Spinal cord (tissue), 10 donors: ENCODE measurements at places on chromosomes 16 and 17.

DNA sequence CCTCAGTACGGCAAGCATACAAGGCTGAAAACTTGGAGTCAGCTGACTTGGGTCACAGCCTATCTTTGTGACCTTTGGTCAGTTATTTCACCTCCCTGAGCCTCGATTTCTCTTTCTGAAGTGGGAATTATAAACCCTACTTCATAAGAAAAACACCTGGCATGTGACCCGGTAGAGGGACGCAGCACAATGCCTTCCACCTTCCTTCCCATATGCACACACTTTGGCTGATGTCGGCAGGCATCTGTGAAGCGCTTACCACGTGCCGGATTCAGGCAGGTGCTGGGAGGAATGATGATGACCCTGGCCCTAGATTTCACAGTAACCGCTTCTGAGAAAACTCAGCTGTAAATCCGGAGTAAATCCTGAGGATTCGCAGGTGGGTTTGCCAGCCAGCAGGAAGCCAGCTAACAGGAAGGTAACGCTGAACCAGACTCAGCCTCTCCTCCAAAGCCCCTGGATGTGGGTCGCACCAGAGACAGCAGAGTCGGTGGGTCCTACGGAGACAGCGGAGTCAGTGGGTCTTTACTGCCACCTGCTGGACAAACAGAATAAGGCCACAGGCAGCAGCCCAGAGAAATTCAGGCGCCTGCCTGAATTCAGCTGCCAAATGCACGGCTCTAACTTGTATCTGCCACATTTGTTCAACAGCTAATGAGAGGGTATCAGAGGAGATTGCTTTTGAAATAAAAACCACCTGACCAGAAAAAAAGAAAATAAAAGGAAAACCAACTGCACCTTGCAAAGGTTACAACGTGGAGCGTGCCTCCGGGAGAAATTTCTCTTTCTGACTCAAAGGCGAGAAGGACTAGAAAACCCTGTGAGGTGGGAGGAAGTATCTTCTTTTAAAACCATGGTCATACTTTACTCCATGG is 16.6 kb downstream of the COPRS start:
- peaks cover 14% of the 10 kb centered on the region for H3K4me1 ChIP-seq
- H3K27me3 ChIP-seq, result no peaks in the 10 kb centered on the region
- DNase-seq, result peak; percentile 95

GRCh38 chr16:72236866-72237265 is 64.9 kb upstream of the PMFBP1 start:
- no peaks in the 10 kb centered on the region for H3K27me3 ChIP-seq
- no peak overlapping the region for H3K27ac ChIP-seq
- no peaks in the 10 kb centered on the region for H3K36me3 ChIP-seq
- DNase-seq, result no peak

DNA sequence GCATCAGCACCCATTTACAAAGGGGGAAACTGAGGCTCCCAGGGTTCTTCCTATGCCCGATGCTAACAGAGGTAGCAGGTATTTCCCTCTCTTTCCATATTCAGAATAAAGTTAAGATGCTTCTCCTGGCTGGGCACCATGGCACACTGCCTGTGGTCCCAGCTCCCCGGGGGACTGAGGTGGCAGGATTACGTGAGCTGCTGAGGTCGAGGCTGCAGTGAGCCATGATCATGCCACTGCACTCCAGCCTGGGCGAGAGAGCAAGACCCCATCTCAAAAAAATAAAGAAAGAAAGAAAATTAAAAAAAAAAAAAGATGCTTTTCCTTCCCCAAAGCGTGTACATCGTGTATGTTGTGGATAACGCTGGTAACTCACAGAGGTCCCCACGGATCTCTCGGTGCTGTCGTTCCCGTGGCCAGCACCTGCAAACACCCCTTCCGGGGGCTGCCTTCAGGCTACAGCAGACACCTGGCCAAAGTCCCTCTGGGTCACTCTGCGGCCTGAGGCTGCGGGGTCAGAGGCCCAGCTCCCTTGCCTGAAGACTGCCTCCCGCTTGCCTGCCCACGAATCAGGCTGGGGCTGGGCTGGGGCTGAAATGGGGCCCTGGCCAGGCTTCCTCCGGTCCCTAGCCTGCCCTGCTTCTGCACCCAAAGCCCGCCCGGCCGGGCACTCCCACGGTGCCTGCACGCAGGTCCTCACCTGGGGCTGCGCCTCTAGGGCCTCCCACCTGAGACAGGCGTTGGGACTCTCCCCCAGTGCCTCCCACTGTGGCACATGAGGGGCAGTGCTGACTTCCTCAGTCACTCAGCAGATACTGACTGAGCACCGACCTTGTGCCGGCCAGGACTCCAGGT is 63.1 kb downstream of the ZDHHC7 start:
- no peak for DNase-seq
- H3K27me3 ChIP-seq, result no peaks in the 10 kb centered on the region
- H3K4me3 ChIP-seq, result no peak overlapping the region
- H3K4me1 ChIP-seq, result peaks cover 17% of the 10 kb centered on the region
- H3K27ac ChIP-seq, result no peak overlapping the region

DNA sequence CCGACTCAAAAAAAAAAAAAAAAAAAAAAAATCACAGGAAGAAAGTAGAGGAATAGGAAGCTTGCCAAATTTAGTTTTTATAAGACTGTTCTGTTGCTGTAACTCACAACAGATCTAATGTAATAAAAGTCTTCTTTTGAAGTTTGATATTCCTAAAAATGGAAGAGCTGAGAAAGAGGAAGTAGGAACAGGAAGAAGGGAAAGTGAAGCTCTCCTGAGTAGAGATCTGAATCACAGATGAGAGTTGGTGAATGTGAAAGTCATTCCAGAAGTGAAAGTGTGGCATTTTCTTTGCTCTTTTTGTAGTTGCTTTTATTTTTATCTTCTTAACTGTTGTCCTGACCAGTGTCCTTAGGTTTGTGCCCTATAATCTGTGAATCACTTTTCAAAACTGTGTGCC is 2.1 kb downstream of the NMT1 start:
- peaks cover 3% of the 10 kb centered on the region for H3K36me3 ChIP-seq
- H3K27ac ChIP-seq, result no peak overlapping the region
- peaks cover 14% of the 10 kb centered on the region for H3K4me1 ChIP-seq
- no peak overlapping the region for H3K4me3 ChIP-seq
- no peaks in the 10 kb centered on the region for H3K27me3 ChIP-seq
